ENCODE measurements at places on chromosomes 12 and 14.

DNA sequence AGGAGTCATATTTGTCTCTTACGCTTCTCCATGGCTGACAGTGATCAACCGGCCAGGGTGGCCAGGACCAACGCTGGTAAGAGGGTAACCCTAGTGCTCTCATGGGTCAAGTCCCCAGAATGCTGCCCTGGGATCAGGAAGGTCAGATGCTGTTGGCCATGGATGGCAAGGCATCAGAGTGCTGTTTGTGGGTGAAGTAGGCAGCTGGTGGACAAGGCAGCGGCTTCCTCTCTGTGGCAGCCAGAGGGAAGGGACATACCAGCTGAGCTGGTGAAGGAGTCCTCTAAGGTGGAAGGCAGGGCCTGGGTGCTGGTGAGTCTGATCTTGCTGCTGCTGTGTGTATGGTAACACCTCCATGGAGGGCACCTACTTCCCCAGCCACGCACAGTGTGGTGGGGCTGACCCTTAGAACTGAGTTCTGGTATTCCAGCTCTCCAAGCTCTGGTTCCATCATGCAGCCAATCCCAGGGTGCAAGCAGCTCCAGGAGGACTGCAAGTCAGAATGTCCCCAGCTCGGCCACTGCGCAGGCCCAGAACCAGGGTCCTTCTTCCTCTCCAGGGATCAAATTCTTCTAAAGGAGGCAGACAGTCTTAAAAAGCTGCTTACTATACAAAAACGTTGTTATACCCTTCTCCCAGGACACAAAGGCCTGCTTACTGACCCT, 13.4 kb upstream of the SMOC1 start:
- no peak for DNase-seq

GRCh38 chr12:115060477-115061168, 376.6 kb upstream of the TBX3 start:
- no peak for DNase-seq

DNA sequence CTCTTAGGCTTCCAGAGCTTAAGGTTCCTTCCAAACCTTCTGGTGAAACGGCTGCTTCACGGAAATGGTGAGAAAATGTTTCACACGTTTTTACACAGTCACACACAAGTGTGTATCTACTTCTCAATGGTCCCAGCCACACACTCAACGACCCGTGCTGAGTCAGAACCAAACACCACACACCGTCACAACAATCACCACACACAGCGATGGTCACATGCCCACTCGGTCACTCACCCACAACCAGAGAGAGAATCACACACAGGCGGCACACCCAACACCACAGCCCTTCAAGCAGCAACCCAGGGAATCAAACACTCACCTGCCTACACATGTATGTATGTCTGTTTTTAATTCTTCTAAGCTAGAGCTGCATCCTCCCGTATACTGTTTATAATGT, 12.6 kb upstream of the PLEKHD1 start:
- no peak for DNase-seq

DNA sequence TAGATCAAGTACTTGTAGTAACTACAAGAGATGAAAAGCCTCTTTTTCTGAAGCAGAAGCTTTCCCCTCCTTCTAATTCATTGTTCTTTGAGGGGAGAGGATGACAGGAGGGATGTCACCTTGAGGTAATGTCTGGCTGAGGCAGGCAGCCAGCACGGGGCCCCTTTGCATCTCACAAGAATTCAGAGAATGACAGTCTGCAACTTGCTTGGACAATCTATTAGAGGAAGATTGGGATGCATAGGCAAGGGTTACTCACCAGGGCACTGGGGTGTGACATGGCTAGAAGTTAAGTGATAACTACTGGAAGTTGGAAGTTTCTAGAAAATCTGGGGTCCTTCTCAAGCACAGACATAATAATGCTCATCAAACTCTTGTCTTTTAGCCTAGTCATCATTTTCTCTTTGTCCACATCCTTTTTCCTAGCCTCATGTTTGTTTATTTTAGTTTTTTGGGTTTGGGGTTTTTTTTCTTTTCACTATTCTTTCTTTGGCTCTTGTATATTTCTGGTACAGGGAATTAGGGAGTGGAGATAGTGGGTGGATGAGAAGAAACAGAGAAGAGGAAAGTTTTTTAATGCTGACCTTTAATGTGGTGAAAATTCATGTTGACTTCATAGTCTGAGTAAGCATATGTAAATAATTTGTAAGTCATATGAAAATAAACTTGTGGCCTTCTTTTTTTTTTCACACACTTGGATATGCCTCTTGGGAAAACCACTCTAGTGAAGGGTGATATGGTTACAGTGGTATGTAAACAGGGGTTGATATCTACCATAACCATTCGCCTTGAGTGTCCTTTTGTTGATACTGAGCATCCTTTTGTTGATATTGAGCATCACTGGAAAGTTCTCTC, 55.1 kb downstream of the TTLL5 start:
- DNase-seq, result no peak

- DNase-seq, result no peak
These were observed 8.8 kb downstream of the AICDA start for GRCh38 chr12:8603856-8604255.

DNA sequence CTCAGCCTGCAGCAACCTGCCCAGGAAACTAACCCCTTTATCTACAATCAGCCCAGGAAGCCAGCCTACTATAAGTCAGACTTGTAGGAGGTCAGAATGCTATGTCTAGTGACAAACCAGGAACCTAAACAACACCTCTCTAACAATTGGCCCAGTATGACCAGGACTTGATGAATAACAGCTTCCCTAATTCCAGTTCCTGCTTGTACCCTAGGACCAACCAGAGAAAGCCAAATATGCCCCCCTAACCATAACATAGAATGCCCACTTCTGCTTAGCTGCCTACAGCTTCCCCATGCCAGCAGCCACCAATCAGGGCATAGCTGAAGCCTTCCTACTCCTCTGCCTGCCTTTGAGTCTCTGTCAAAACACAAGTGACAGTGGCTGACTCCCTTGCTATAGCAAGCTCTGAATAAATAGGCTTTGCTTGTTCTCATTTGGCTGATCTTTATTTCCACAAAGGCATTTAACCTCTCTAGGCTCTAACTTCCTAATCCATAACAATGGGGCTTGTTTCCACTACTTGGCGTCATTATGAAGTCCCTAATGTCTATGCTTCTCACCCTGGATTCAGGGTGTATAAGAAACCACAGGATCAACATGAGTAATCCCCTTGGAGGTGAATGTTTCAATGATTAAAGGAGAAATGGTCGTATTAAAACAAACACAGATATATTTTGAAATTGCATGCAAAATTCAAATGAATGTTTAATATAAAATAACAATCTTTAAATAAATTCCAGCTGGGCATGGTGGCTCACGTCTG, 220.2 kb downstream of the ANO6 start:
- no peak for DNase-seq

- no peak for DNase-seq
These were observed 42.1 kb upstream of the TBX5 start for GRCh38 chr12:114447799-114448617.

DNA sequence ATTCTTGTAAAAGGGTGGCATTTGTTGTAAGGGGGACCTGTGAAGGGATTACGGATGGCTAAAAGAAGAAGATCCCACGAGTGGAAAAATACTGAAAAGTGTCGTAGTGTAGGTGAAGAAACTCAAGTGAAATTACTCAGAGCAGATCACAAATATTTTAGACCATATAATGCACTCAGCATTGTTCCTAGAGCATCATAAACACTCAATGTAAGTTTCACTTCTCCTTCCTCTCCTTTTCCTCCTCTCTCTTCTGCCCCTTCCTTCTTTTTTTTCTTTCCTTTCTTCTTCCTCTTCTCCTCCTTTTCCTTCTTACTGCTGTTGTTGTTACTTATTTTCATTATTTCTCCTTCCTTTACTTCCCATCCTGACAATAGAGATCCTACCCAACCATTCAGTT, 445.6 kb downstream of the ADAMTS20 start:
- no peak for DNase-seq

DNA sequence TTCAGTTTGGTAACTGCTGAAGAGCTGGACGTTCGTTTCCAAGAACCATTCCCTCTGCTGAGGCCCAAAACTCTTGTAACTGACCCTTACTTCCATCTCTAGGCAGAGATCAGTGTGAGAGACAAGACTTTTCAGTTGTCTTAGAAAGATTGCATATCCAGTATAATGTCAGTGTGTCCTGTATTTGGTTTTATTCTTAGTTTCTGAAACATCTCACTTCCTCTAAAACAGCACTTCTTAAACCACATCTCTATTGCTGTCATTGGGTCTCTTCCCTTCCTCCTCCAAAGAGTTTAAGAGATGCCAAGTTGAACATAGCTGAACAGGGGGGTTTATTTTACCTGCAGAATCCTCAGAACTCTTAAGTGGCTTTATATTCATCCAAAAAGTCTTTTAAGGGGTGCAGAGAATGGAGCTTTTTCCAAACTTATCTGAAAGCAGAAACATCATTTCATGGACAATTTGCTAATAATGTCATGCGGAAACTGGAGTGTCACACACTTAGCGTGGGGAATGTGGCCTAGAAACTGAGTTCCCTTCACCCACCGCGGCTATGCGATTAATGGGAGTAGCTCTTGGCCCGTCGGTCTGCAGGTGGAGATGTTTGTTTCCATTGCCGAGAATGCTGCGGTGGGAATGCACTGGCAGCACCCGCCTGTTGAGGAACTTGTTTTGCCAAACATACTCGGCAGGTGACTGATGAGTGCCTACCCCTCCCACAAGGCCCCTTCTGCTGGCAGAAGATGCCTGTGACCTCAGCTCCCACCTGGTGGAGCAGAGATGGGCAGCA, 148.2 kb downstream of the ADGRD1 start:
- DNase-seq, result no peak

DNA sequence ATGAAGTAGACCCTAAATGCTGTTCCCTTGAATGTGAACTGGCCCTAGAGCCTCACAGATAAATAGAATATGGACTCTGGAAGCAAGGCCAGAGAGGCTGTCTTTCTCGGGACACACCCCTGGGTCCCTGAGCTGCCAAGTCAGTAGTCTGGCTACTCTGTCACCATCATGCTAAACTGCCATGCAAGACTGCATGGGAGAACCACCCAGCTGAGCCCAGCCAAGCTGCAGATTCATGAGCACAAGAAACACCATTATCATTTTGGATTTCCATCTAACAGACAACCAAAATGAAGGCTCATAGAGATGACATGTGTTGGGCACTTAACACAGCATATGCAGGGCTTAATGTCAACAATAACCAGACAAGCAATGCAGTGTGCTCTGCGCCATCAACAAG, 53.3 kb downstream of the CHGA start:
- no peak for DNase-seq

- DNase-seq, result no peak
These were observed 20.6 kb downstream of the RACGAP1 start for GRCh38 chr12:50004696-50005095.

DNA sequence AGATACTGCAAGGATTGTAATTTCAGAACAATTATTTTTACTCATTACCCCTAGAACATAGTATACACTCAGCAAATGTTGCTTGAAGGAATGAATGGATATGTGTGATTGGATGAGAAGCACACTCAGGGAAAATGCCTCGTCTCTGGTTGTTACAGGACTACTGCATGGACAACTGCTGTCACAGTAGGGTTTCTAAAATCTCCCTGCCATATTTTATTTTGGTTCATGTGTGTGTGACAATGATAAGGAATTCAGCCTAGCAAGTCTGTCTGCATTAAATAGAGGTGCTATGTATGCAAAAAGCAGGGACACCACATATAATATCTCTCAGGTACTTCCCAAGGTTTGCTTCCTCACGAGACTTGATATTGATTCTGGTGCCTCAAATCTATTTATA, 1.4 kb downstream of the PTPRR start:
- no peak for DNase-seq

- DNase-seq, result no peak
These were observed 233.4 kb upstream of the PELI2 start for GRCh38 chr14:55884819-55885218.

GRCh38 chr14:90062822-90063539, 1.2 kb downstream of the KCNK13 start:
- no peak for DNase-seq

DNA sequence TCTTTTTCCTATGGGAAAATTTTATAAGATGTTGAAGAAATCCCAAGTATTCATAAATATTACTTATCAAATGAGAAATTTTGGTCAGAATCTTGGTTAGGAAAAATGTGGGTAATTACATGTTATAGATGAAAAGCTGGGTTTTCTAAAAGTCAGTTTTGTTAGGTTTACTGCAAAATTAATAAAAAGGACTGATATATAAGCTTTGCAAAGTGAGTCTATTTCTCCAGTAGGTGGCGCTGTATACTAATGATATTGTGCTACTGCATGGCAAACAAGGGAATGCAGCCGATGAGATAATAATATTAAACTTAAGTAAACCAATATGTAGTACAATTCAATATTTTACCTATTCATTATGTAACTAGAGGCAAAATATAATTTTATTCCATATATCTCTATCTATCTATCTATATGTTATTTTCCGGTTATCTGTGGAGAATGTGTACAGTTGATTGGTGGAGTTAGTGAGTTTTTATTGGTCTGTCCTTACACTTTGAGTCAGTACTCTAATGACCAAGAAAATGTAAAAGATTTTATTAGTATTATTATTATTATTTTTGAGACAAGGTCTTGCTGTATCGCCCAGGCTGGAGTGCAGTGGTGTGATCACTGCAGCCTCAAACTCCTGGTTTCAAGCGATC, 32.9 kb downstream of the MIPOL1 start:
- DNase-seq, result no peak

DNA sequence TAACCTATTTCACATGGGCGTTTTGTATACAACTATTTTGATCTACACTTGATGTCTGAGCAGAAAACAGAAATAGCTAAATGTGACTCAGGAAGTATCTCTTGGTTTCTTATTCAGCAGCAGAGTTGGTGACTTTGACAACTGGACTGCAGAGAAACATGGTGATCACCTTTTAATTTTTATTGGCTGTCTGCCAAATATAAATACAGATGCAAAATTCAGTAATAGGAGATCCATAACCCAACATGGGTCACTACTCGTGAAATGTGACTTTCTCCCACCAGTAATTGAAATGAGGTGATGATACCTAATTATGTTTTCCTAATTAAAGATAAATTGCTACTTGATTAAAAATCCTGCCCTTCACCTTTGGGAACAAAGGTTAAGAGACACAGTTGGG, 487.1 kb downstream of the NELL2 start:
- no peak for DNase-seq

DNA sequence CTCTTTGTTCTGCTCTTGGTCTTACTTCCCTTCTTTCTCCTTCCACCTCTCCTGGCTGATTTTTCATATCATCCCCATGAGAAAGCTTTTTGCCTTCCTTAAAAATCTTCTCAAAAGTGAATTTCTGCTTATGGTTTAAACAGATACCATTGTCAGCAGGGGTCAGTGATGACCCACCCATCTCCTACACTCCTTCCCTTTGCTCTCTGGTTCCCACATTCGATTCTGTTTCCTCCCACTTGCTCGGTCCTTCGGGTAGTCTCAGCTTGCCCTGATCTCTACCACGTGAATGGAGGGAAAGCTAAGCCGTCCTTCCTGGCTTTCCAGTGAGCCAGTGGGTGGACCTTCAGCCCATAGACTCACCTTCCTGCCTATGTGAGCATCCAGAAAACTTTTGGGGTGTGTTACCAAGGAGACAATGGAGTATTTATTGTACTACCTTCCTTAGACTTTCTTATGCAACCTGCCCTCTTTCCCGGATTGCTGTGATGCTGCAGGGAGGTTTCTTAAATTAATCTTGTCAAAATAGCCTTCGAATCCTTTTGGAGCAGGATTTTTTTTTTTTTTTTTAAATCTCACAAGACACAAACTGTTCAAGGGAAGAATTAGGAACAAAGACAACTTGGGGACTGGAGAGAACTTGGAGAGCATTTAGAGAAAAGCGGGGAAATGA, 306.3 kb downstream of the CACNA1C start:
- DNase-seq, result no peak

Measured in activated CD4-positive, alpha-beta T cell treated with anti-CD3 and anti-CD28 coated beads for 24 hours (primary cell).